ENCODE measurements at places on chromosomes 7 and 10. TPM values are rescaled to one million over a fixed set of nuclear protein-coding genes. Genes with fewer than 3 reads are reported as not detected.

SNX10 gene
- 193 TPM for polyA plus RNA-seq

ARMH3 gene
- polyA plus RNA-seq: 54.3 TPM

ALOX5 gene
- polyA plus RNA-seq: 120 TPM

HOXA10 gene
- polyA plus RNA-seq: not detected

PANK1 gene
- polyA plus RNA-seq: 0.47 TPM

CACNA2D1 gene
- not detected for polyA plus RNA-seq

SORCS1 gene
- polyA plus RNA-seq: not detected

DLG5 gene
- polyA plus RNA-seq: 0.09 TPM

ANXA8L1 gene
- polyA plus RNA-seq: not detected

PIK3AP1 gene
- 155 TPM for polyA plus RNA-seq

IL6 gene
- 28.2 TPM for polyA plus RNA-seq

CCDC172 gene
- polyA plus RNA-seq: not detected

NMT2 gene
- 6.6 TPM for polyA plus RNA-seq

IGFBP3 gene
- not detected for polyA plus RNA-seq

CTAGE8 gene
- 1.2 TPM for polyA plus RNA-seq

CLCN1 gene
- polyA plus RNA-seq: not detected

TAS2R4 gene
- not detected for polyA plus RNA-seq

ETV1 gene
- polyA plus RNA-seq: not detected

RADIL gene
- not detected for polyA plus RNA-seq

ZNF727 gene
- not detected for polyA plus RNA-seq

PIK3CG gene
- 36.4 TPM for polyA plus RNA-seq

GIMAP1 gene
- polyA plus RNA-seq: 0.58 TPM

CRHR2 gene
- polyA plus RNA-seq: not detected

IFIT2 gene
- polyA plus RNA-seq: 13.0 TPM

CPED1 gene
- polyA plus RNA-seq: 0.82 TPM

DKK1 gene
- polyA plus RNA-seq: not detected

GRID1 gene
- polyA plus RNA-seq: not detected

CPEB3 gene
- 2.8 TPM for polyA plus RNA-seq

CHAT gene
- not detected for polyA plus RNA-seq

SPDYE9 gene
- not detected for polyA plus RNA-seq

DLX6 gene
- polyA plus RNA-seq: not detected

LBX1 gene
- polyA plus RNA-seq: not detected

XRCC2 gene
- polyA plus RNA-seq: 0.36 TPM

TDRD1 gene
- not detected for polyA plus RNA-seq

EN2 gene
- not detected for polyA plus RNA-seq

OR6B1 gene
- not detected for polyA plus RNA-seq

MMS19 gene
- polyA plus RNA-seq: 22.5 TPM

NAT16 gene
- polyA plus RNA-seq: not detected

PPP1R3C gene
- not detected for polyA plus RNA-seq

PON1 gene
- not detected for polyA plus RNA-seq

CALHM3 gene
- polyA plus RNA-seq: not detected

C10orf143 gene
- polyA plus RNA-seq: 44.9 TPM

FKBP14 gene
- 2.2 TPM for polyA plus RNA-seq

PTF1A gene
- not detected for polyA plus RNA-seq

HMX3 gene
- not detected for polyA plus RNA-seq

SCIN gene
- polyA plus RNA-seq: not detected

PON3 gene
- polyA plus RNA-seq: not detected
